ENCODE measurements at places on chromosomes 5 and 9. TPM values are rescaled to one million over a fixed set of nuclear protein-coding genes. Genes with fewer than 3 reads are reported as not detected.

DNA sequence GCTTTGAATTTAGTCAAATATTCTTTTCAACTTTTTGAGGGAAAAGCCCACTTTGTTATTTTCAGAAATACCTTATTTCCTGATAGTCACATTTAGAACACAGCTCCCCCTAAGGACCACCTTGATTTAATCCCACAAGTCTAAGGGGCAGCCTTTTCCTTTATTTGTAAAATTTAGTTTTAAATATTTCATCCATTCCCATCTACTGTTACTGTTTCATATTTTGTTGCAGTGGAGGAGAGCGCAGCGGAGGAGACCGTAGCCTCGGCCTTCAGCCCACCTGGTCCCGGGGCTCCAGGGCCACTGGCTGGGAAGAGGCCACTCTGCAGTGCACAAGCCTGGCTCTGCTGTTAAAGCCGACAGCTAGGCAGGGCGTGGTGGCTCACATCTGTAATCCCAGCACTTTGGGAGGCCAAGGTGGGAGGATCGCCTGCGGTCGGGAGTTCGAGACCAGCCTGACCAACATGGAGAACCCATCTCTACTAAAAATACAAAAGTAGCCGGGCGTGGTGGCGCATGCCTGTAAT lies 19.6 kb downstream of the LPCAT1 start:
- H3K27me3 ChIP-seq, result no peaks in the 10 kb centered on the region
- DNase-seq, result no peak
- H3K27ac ChIP-seq, result no peak overlapping the region
- no peaks in the 10 kb centered on the region for H3K36me3 ChIP-seq
- no peak overlapping the region for H3K4me3 ChIP-seq

GRCh38 chr5:139094154-139095131 lies 103.7 kb downstream of the SIL1 start:
- H3K27ac ChIP-seq, result no peak overlapping the region
- H3K27me3 ChIP-seq, result no peaks in the 10 kb centered on the region
- DNase-seq, result no peak
- peaks cover 4% of the 10 kb centered on the region for H3K36me3 ChIP-seq

ENTREP1 gene
- 3.0 TPM for total RNA-seq

RORB gene
- total RNA-seq, result 1.7 TPM

FREM1 gene
- total RNA-seq, result 8.6 TPM
